ENCODE measurements at places on chromosomes 5 and 9.
A peak's percentile ranks its signal among the peaks of the same experiment; 100 is the strongest.

- no peak for ATAC-seq
Observed at GRCh38 chr9:3049636-3050035, 205.7 kb upstream of the PUM3 start.

GRCh38 chr5:159210210-159210661, 883 bp upstream of the RNF145 start:
- no peak for ATAC-seq

DNA sequence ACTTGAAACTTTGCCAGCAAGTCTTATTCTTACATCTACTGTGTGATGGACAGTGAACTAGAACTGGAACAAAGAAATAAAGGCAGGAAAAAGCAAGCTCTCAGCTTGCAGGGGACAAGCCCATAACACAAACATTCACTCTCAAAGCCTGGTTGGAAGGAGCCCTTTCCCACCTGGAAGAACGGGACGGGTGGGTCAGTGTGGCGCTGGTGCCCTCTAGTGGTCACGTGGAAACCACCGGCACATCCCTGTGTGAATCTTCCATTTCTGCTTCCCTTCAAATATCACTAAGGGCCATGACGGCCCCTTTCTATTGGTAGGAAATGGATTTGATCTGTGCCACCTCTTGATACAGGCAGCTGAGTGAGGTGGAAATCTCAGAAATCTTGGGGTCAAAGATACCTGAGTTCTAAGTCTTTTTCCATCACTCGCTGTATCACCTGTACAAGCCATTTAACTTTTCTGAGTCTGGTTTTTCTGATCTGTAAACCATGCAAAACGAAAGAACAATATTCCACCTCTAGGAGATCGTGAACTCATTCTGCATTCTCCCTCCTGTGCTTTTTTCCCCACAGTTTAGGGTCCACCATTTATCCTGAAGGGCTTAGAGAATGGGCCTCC, 211.6 kb downstream of the MSX2 start:
- ATAC-seq, result peak; percentile 91

DNA sequence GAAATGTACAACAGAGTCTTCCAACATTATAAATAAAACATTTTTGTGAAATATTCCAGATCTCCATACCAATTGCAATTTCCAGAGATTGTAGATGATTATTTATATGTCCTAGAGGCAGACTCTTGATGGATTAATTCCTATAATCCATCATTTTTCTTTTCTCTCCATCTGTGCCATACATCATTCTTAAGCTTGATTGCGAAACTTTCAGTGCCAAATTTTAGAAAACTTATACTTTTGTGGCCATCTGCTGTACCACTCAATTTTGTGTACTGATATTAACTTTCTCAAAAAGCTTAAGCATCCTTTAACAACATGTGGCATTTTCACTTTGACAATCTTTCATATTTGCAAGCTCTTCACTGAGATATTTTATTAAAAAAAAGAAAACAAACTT, 446.9 kb downstream of the SEMA5A start:
- no peak for ATAC-seq

GRCh38 chr5:58318468-58318867, 141.4 kb downstream of the PLK2 start:
- peak; percentile 76 for ATAC-seq

- no peak for ATAC-seq
Observed at GRCh38 chr5:147880487-147880886, 2.0 kb downstream of the SCGB3A2 start.

DNA sequence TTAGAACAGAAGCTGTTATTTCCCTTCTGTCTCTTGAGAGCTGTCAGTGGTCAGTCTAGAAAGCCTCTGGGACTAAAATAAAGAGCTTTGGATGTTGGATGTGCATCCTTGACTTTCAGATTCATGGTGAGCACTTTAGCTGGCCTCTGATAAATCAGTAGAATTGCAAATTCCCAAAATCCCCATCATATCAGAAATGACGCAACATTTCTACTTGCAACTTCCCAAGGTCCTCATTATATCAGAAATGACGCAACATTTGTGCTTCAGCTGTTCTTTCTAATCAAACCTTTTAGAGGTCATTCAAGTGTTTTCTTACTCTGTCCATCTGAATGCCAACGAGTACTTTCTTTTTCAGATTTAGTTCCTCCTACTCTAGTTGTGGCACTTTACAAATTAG, 167.3 kb upstream of the MOCS2 start:
- ATAC-seq, result no peak

DNA sequence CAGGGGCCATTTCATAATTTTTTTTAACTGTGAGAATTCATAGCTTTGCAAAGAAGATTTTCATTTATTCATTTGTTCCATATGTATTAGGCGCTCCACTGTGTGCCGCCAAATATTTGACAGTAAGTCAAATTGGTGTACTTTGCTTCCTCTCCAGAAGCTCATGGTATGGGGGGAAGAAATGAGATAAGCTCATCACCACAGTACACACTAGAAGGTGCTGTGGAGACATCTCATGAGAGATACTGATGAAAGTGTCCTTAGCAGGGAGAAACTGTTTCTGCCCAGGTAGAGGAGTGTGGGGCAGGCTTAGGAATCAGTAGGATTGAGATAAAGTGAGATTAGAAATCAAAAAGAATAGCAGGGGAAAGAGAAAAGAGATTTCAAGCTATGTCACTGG, 136.2 kb downstream of the CDH6 start:
- ATAC-seq, result peak; percentile 79

DNA sequence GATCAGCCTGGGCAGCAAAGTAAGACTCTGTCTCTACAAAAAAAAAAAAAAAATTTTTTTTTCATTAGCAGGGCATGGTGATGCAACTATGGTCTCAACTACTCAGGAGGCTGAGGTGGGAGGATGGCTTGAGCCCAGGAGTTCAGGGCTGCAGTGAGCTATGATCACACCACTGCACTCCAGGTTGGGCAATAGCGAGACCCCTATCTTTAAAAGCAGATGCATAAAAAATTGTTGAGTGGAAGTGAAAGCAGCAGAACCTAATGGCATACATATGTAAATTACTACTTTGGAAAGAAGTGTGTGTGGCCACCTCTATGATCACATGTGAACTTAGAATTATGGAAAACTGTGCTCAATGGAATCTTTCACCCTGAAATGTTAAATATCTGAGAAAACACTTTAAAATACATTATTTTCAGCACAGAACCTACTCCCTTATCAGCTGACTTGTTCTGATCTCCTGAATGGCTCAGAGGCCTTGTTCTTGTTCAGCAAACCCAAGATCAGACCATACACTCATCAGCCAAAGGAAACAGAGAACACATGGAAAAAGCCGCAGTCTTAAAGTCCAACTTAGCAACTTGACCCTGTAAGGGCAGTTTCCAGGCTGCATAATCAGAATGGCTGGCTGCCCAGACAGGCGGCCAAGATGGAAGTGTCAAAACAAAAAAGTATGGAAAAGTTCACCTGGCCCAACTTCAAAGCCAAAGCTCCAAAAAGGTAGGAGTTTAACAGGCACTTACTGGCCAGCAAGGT, 56.5 kb downstream of the SIL1 start:
- ATAC-seq, result no peak

DNA sequence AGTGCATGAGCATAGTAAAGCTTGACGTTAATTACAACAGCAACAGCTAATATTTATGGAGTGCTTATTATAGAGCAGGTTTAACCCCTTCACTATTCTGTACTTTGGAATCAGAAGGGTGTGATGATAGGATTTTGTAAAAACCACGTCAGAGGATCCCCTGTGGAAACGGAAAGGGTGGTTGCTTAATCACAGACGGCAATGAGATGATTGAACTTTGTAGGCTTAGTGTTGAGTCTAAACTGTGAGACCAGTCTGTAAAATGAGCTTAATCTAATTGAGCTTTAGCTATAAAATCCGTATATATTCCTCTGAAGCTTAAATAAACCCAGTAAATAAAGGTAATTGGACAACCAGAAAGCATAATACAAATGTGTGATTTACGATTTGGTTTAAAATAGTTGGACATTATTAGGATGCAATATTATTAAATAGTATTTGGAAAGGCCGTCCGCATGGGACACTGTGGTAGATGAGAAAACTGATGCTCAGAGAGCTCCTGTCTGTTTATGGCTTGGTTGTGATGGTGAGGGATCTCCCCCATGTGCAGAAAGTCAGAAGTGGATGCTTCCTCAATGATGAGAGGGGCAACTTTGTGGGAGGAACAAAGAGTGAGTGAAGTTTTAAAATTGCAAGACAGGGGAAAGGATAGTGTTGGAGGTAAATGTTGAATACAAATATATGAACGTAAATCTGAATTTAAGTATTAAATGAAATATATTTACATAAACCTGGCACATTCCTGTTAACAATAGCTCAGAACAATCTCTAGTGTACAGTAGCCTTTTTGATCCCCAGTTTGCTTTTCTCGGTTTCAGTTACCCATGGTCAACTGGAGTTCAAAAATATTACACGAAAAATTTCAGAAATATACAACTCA, 23.4 kb upstream of the SCGB3A2 start:
- no peak for ATAC-seq

DNA sequence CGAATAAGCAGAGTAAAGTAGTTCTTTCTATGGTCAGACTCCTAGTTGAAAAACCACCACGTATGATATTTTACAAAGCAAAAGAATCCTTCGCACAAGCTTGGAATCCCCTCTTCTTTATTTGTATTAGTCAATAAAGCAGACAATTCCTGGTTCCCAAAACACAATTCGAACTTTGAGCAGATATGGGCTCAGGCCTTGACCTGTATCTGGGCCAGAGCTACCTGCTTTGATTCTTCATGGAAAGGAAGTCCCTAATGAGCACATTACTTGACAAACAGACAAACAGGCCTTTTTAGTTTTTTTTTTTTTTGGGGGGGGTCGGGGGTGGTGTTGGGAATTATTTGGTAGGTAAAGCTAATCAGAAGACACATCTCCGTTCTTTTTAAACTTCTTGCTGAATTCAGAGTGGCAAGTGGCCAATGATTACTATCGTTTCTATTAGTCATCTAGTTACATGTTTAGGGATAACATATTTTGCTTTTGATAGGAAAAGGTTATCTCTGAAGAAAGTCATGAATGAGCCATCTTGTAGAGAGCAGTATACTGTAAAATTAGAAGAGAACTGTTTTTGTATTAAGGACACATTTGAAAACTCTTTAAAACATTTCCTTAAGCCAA, 116.6 kb upstream of the HMHB1 start:
- no peak for ATAC-seq

DNA sequence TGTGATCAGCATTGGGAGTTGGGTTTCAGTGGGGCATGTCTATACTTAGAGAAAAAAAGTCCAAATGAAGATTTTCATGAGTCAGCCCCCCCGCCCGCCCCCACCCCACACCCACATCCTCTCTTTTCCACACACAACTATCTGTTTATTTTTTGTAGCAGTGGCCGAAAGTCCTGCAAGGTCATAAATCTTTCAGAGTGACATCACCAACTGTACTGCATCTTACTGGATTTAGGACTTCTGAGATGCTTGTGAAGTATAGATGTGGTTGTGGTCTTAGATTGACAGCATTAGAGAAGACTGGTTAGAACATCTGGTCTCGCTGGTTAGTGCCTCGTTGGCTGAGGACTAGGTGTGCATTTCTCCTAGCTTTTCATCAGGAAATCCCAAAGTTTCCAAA, 7.3 kb upstream of the ROPN1L start:
- no peak for ATAC-seq

- peak; percentile 80 for ATAC-seq
Observed at GRCh38 chr9:132546148-132547051, 36.0 kb upstream of the BARHL1 start.

DNA sequence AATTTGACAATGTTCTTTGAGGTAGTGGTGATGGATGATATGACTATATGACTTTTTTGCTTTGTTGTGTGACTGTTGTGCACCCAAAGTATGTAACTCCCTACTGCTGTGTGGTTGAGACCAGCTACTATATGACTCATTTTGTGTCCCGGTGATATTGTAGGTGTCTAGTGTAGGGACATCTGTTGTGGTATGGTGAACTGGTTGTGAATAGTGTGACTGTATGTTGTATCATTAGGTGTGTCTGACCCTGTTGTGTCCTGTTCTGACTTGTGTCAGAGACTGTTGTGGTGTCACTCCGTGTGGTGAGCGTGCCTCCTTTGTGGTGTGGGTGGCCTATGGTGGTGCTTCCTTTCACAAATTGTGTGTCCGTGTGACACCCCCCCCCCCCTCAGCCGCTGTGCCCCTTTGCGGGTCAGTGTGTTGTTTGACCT, 11.2 kb upstream of the CXXC5 start:
- ATAC-seq, result no peak

DNA sequence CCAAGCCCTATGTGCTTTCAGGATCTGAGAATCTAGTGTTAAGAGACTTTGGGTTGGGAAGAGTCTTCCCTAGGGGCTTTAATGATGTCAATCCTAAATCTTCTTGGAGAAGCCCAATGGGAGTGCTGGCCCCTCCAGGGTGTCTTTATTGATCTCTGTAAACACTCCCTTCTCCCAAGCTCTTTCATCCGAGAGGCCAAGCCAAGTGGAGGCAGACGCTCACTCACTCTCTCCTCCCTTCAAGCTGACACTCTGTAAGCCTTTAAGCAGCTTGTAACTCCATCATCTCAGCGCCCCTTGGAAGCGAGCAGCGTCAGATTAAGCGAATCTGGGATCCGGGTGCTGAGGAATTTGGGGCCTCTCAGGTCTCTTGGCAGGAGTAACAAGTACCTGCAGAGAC, 37.7 kb downstream of the SPARC start:
- ATAC-seq, result no peak
